ENCODE measurements at places on chromosomes 4 and X.
A peak's percentile ranks its signal among the peaks of the same experiment; 100 is the strongest.

DNA sequence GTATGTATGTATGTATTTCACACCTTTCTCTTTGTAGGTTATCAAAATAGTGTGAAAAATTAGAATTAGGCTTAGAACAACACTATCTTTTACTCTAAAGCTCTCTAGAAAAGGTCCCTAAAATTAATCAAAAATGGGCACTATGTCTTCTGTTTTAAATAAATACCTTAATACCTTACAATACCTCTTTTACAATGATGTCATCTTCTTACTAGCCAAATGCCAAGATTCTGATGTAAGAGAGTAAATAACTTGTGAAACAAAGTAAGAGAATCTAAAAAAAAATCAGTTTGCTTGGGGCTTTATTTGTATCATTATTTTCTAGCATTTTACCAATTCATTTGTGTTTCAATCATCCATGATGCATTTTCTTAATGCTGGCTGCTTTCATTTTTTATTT, 402.2 kb upstream of the MAGEB2 start:
- no peak for DNase-seq

GRCh38 chr4:122784261-122784660, 42.4 kb upstream of the FGF2 start:
- DNase-seq, result no peak

- DNase-seq, result no peak
Measured at GRCh38 chrX:154791467-154791866, 13.8 kb downstream of the MPP1 start.

- no peak for DNase-seq
Measured at GRCh38 chrX:11509786-11510185, 155.9 kb downstream of the ARHGAP6 start.

DNA sequence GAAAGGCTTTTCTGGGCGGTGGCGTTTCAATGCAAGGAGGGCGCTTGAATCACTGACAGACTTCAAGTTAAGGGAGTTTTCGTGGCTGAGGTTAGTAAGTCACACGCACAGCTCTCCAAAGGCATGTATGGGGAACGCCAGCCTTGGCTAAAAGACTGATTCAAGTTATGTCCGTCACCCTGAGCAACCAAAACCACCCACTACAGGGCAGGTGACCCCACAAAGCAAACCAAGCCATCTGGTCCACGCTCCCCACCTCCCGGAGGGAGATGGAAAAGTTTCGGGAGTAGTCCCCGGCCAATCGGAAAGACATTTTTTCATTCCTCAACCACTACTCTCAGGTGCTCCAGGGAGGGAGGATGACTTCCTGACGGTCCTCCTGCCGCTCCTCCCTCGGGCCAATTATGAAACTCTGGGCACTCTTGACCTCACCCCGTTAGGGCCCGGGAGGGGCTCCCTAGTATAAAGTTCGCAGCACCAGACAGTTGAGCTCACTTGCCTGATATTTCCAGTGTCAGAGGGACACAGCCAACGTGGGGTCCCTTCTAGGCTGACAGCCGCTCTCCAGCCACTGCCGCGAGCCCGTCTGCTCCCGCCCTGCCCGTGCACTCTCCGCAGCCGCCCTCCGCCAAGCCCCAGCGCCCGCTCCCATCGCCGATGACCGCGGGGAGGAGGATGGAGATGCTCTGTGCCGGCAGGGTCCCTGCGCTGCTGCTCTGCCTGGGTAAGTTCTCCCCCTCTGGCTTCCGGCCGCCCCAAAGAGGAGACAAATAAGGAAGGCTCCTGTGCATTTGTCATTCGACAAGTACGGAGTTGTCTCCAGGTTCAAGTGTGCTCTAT, at the start of gene EREG:
TSS of gene EREG (plus strand) at position 494 of the 840 bp plus-strand sequence. CDS start at position 658, 164 bp downstream.
- DNase-seq, result no peak

- DNase-seq, result no peak
Measured at GRCh38 chrX:140317462-140317861, 187.4 kb downstream of the SOX3 start.

- DNase-seq, result no peak
Measured at GRCh38 chrX:38811515-38812243, 10.4 kb downstream of the MID1IP1 start.

DNA sequence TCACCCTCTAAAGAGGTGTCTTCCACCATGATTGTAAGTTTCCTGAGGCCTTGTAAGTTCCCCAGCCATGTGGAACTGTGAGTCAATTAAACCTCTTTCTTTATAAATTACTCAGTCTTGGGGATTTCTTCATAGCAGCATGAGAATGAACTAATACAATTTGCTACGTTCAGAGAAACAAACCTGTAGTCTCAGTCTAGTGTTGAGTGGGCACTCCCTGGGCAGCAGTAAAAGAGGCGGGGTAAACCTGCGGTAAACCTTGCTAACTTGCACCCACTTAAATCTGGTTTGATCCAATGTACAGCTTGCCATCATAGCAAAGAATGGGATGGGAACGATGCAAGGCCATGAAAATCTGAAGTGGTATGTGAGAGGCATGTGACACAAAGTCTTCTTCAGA, 22.4 kb downstream of the GRXCR1 start:
- DNase-seq, result no peak

GRCh38 chr4:29770627-29771026, 949.5 kb upstream of the PCDH7 start:
- DNase-seq, result no peak

- DNase-seq, result no peak
Measured at GRCh38 chr4:95018785-95019184, 261.0 kb downstream of the BMPR1B start.

GRCh38 chrX:106378616-106379015, 210.5 kb downstream of the PWWP3B start:
- no peak for DNase-seq

- peak; percentile 60 for DNase-seq
Measured at GRCh38 chrX:135985157-135985972, at the start of gene SLC9A6. Gene SLC9A6 (plus strand): TSS chrX:135985435. CDS start chrX:135985659, 224 bp downstream.

- no peak for DNase-seq
Measured at GRCh38 chr4:87932718-87933141, 42.8 kb upstream of the SPP1 start.

DNA sequence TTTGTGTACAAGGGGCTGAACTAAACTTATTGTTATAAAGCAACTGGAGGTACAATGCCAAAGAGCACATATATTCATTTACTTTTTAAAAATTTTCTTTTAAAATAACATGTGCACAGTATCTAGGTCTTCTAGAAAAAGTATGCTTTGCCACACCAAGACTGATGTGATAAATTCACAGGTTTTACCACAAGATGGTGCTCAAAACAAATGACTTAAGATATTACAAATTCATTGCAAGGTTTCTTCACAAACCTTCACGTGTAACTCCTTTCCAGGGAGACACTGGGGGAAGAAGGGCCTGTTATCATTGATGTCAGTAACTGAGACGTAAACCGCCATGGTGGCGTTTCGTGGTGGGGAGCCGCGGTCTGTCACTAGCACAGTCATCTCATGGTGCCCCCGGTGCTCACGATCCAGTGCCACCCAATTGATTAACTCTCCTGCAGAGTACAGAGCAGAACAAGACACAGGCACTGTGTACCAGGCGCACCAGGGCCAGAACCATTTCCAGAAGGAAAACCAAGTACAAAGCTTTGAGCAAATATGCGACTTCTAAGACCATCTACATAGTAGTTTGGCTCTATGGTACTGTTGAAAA, 162.2 kb downstream of the DCHS2 start:
- no peak for DNase-seq

DNA sequence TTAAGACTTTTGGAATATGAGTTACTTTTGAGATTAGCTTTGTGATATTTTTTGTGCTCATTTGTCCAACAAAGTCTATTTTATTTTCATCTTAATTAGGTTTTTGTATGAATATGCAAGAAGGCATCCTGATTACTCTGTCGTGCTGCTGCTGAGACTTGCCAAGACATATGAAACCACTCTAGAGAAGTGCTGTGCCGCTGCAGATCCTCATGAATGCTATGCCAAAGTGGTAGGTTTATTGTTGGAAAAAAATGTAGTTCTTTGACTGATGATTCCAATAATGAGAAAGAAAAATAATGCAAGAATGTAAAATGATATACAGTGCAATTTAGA, 10.8 kb downstream of the ALB start:
- DNase-seq, result no peak

Measured in anterior cingulate cortex (tissue), 58 donors.